Stimulated activated CD4-positive, alpha-beta T cell treated with anti-CD3 and anti-CD28 coated beads, Interleukin-15, amount 100 ng/mL, for 1 hour (primary cell): ENCODE measurements at places on chromosomes 5 and 9.

GRCh38 chr5:35939639-35940038 lies 1.2 kb upstream of the CAPSL start:
- no peak for DNase-seq

GRCh38 chr5:39049315-39049714 lies 24.9 kb downstream of the RICTOR start:
- DNase-seq = no peak

DNA sequence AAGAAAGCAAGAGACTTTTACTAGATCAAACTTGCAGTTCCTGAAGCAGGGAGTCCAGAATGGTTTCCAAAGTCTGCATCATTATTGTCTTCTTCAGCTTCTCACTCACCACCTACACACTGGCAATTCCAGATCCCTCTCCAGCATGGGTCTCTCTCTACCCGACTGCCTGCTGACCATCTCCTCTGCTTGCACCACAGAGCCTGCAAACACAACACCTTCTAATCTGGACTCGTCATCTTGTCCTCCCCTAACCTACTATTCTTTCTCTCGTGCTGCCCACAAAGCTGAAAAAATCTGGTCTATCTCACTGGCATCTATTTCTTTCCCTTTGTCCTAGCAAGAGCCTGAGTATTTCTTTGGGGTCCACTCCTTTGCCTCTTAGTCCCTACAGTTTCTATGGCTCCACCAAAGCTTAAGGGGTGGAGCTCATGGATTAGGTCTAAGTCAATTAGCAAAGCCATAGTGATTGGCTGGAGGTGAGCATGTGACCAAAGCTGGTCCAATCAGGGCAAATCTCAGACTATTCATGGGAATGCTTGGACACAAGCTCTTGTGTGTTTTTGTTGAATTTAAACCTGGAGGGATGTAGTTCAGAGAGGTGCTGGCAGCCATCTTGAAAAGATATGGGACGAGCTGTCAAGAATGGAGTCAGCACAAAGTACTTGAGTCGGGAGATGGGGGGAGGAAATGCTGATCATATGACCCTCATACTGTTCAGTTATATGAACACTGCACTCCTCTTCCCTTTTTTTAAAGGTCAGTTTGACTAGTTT lies 63.5 kb downstream of the GALNT12 start:
- DNase-seq = no peak

DNA sequence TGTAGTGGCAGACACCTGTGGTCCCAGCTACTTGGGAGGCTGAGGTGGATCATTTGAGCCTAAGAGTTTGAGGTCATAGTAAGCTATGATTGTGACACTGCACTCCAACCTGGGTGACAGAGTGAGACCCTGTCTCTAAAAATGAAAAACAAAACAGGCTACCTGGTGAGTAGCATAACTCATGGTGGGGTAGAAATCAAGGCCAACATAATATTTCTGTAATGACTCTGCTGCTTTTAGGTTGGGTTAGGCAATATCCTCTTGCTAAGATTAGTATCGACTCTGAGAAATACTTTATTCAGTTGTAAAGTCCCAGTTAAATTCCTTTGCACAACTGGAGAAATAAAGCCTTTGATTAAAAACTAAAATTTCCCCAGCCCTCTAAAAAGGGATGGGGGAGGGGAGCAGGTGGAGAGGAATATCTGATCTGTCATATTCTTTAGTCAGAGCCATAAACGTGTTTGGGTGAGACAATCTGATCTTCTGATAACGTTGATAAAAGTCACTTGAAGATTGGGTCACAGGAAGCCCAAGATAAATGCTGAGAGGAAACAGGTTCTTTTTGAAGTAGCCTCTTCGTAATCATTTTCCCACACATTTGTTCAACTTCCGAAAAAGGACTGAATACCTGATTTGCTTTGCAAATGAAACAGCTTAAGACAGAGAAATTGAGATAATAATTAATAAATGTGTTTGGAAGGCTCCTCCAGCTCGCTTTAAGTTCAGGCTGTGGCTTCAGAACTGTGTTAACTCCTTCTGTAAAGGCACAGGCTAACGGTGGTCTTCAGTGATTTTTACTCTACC lies 14.9 kb downstream of the IL4 start:
- no peak for DNase-seq

DNA sequence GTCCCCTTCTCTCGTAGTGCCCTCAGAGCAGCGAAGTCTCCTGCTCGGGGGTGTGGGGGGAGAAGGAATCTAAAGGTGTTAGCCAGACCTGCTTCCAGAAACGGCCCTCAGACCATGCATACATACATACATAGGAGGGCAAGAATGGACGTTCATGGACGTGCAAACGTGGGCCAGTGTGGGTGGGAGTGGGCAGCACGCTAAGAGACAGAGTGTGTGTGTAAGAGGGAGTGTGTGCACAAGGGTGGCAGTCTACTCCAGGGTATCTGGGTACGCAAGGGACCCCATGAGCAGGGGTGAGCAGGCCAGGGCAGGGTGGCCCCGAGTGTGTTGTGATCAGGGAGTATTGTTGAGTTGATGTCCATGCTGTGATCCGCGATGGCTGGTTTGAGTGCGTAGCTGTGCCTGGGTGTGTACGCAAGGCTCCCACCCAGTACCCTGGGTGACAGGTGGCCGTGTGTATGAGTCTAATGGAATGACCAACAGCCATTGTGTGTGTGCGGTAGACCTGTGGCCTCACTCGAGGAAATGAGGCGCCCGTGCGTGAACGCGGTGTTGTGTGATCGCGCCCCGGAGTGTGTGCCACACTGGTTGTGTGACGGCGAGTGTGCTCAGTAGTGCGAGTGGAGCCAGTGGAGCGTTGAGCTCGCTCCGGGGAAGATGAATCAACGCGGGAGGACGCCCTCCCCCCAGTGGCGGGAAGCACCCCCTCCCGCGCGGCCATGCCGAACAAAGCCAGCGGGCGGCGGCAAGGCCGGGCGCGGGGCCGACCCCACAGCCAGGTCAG lies 826 bp downstream of the GPRIN1 start:
- DNase-seq = no peak
